ENCODE measurements at places on chromosomes 5 and 9.

DNA sequence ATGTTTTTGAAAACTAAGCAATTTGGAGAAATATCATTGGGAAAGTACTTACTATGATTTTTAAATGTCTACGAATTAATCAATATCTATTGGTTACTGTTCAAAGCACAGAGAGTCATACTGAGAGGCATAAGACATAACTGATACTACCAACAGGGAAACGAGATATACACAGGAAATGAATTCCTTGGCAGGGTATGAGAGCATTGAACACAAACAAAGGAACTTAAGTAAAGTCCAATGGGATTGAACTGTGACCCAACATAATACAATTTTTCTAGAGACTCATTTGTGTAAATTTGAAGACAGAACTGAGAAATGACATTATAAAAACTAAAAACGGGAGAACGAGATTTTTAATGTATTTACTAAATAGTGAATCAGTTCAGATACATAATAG, 1.3 kb upstream of the ITGA1 start:
- DNase-seq: no peak

GRCh38 chr9:125650271-125650737, 56.7 kb downstream of the MAPKAP1 start:
- no peak for DNase-seq

DNA sequence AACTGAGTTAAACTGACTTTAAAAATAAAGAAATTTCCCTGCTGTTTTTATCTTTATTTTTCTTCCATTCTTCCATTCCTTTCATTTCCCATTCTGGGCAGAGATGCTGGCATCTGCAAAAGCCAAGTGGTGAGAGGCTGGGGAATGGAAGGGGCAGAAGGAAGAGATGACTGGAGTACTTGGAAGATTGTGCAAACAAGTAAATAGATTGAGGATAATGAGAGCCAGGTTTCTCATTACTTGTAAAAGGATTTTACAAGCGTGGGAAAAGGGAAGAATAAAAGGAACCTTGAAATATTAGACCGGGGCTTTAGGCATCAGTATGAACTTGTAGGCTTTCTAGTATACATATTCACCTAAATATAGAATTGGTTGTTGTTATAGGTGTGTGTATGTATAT, 341.2 kb downstream of the CAAP1 start:
- DNase-seq: no peak

GRCh38 chr9:93307468-93308157, 123.7 kb downstream of the WNK2 start:
- DNase-seq: no peak

GRCh38 chr5:88886252-88886651, 3.3 kb upstream of the MEF2C start:
- DNase-seq: no peak

- no peak for DNase-seq
Measured at GRCh38 chr9:137975936-137976565, 98.5 kb downstream of the CACNA1B start.

All from HEK293T (cell line).